ENCODE measurements at places on chromosomes 6 and 20. TPM values are rescaled to one million over a fixed set of nuclear protein-coding genes. Genes with fewer than 3 reads are reported as not detected.

DNA sequence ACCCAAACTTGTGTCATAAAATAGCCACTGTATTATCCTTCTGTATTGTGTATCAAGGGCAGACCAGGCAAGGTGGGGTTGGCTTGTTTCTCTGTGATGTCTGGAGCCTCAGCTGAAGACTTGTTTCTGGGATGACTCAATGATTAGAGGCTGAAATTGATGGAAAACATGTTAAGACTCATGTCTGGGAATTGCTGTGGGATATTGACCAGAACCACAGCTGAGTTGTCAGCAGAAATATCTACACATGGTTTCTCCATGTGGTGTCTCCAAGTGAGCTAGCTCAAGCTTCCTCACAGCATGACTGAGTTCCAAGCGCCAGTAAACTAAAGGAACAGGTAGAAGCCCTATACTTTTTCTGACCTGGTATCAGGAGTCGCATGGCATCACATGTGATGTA is 128.5 kb upstream of the SYNDIG1 start:
- no peak overlapping the region for H3K4me3 ChIP-seq
- H3K27ac ChIP-seq = no peak overlapping the region
- H3K27me3 ChIP-seq = no peaks in the 10 kb centered on the region

DNA sequence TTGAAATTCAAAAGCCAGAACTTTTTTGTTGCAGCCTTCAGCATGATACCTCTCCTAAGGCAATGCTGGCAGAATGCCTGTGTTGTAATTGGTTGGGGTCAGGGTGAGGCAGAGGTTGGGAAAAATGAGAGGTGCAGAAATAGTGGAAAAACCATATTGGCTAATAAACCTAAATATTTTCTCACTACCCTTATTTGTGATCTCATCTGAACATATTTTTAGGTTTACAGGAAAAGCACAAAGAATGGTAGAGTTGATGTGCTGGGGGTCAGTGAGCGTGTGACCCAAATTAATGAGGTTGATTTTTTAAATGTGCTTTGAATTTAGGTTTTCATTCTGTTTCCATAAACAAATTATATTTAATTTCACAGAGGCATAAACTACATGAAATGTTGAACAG is 437.3 kb downstream of the HDGFL1 start:
- H3K36me3 ChIP-seq = no peaks in the 10 kb centered on the region
- H3K4me1 ChIP-seq = no peaks in the 10 kb centered on the region

DNA sequence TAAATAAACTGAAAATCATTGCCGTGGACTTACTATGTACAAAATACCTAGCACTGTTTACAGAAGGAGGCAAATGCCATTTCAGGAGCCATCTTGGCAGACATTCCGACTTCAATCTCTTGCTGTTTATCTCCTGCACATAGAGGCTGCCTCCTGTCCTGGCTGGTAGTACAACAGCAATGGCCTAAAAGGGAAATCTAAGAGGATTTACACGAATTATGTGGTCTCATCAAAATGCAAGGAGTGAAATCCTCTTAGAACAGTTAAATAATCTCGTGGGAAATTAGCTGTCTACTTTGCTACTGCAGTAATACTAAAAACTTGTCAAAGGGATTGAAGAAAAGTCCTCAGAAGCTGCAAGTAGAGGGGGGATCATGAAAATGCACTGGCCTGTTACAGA is 82.2 kb upstream of the SLC2A12 start:
- no peak overlapping the region for H3K27ac ChIP-seq
- H3K27me3 ChIP-seq = no peaks in the 10 kb centered on the region
- H3K4me1 ChIP-seq = no peaks in the 10 kb centered on the region

DNA sequence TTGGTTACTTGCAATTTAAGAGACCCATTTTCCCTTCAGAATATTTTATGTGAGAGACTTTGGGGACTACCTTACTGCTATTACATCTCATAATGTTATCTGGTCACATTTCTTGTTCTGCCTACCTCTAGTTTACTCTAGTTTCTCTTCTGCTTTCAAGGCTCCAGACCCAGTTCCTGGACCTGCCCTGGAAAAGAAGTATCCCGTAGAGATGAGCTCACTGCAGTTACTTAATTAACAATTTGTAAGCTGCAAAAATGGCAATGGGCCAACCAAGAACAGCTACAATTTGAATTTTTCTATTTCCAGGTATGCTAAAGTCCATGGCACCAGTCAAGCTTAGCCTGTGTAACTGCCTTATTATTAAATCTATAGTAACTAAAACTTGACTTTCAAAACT is 25.0 kb downstream of the TAB2 start:
- no peaks in the 10 kb centered on the region for H3K4me1 ChIP-seq
- H3K4me3 ChIP-seq = no peak overlapping the region
- H3K36me3 ChIP-seq = no peaks in the 10 kb centered on the region
- DNase-seq = no peak
- H3K27ac ChIP-seq = no peak overlapping the region

- peaks cover 3% of the 10 kb centered on the region for H3K4me1 ChIP-seq
- H3K4me3 ChIP-seq = no peak overlapping the region
- no peak overlapping the region for H3K27ac ChIP-seq
- no peak for DNase-seq
Observed at GRCh38 chr6:144804246-144804790, 519.2 kb downstream of the UTRN start.

GRCh38 chr6:117506907-117507306 is 24.4 kb downstream of the DCBLD1 start:
- no peak overlapping the region for H3K4me3 ChIP-seq
- DNase-seq = no peak
- peaks cover 41% of the 10 kb centered on the region for H3K36me3 ChIP-seq

DNA sequence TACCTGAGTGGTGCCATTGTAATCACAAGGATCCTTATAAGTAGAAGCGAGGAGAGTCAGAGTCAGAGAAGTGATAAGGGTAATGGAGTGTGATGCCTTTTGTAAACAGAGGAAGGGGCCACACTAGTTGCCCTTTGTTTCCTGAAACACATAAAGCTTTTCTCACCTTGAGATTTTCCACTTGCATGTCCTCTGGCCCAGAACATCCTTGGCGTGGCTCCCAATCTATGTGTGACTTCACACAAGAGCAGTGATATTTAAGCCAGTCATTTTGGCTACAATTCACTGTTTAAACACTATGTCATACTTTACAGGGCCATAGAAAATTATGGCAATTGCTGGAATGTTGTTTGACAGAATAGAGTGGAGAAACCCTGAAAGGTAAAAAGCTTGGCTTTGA is 121.2 kb upstream of the BTN3A2 start:
- no peaks in the 10 kb centered on the region for H3K27me3 ChIP-seq
- no peak for DNase-seq
- no peak overlapping the region for H3K27ac ChIP-seq
- no peaks in the 10 kb centered on the region for H3K4me1 ChIP-seq
- H3K36me3 ChIP-seq = no peaks in the 10 kb centered on the region

- no peak overlapping the region for H3K4me3 ChIP-seq
- no peak overlapping the region for H3K27ac ChIP-seq
- peaks cover 2% of the 10 kb centered on the region for H3K27me3 ChIP-seq
- H3K4me1 ChIP-seq = peaks cover under 1% of the 10 kb centered on the region
- H3K36me3 ChIP-seq = no peaks in the 10 kb centered on the region
Observed at GRCh38 chr20:1846341-1846740, 48.9 kb upstream of the SIRPA start.

GRCh38 chr6:64155063-64155462 is 519.5 kb downstream of the PHF3 start:
- no peaks in the 10 kb centered on the region for H3K4me1 ChIP-seq
- no peaks in the 10 kb centered on the region for H3K27me3 ChIP-seq
- H3K36me3 ChIP-seq = no peaks in the 10 kb centered on the region

GRCh38 chr6:90126839-90127238 is 169.8 kb downstream of the BACH2 start:
- H3K27ac ChIP-seq = no peak overlapping the region
- no peaks in the 10 kb centered on the region for H3K27me3 ChIP-seq
- H3K4me1 ChIP-seq = peaks cover 19% of the 10 kb centered on the region
- no peak for DNase-seq
- no peaks in the 10 kb centered on the region for H3K36me3 ChIP-seq

DNA sequence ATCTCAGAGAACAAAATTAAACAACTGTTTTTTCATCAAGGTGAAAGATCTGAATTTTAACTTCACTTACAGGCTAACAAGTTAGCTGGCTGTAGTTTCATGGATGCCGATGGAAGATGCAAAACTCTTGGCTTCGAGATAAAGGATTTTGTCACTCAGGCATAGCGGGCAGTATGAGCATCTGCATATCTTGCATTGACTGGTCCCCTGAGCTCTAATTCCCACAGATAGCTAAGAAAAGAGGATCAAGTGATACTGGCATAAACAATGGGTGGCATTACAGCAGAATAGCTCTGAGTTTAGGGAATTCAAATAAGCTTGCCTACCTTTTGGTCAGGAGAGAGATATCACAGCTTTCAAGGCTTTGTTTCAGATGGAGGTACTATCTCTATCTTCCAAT is 1.8 kb upstream of the CLVS2 start:
- no peak for DNase-seq
- H3K4me1 ChIP-seq = no peaks in the 10 kb centered on the region
- H3K4me3 ChIP-seq = no peak overlapping the region
- H3K27me3 ChIP-seq = peaks cover 25% of the 10 kb centered on the region
- no peaks in the 10 kb centered on the region for H3K36me3 ChIP-seq

- H3K27me3 ChIP-seq = no peaks in the 10 kb centered on the region
- H3K4me3 ChIP-seq = no peak overlapping the region
- H3K27ac ChIP-seq = no peak overlapping the region
- no peak for DNase-seq
Observed at GRCh38 chr20:24118441-24119175, 130.0 kb upstream of the GGTLC1 start.

DNA sequence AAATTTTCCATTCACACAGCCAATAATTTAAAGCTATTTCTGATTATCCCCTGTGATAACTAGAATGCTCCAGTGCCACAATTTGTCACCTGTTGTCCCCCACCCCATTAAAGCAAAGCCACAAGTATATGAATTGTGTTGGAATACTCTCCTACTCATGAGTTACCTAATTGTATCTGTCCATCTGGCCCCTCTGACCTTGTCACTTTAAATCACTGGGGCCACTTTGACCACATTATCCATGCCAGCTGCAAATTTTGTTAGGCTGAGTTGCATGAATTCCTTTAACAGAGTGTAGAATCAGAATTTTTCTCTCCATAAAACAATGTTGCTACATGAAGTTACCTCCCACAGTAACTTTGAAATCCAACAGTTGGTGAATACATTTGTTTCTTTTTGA is 204.6 kb downstream of the MEI4 start:
- no peaks in the 10 kb centered on the region for H3K4me1 ChIP-seq

- no peaks in the 10 kb centered on the region for H3K27me3 ChIP-seq
- peaks cover 4% of the 10 kb centered on the region for H3K4me1 ChIP-seq
- DNase-seq = peak; percentile 71
- no peak overlapping the region for H3K4me3 ChIP-seq
- H3K36me3 ChIP-seq = no peaks in the 10 kb centered on the region
Observed at GRCh38 chr6:19333936-19334335, 503.2 kb upstream of the ID4 start.

DNA sequence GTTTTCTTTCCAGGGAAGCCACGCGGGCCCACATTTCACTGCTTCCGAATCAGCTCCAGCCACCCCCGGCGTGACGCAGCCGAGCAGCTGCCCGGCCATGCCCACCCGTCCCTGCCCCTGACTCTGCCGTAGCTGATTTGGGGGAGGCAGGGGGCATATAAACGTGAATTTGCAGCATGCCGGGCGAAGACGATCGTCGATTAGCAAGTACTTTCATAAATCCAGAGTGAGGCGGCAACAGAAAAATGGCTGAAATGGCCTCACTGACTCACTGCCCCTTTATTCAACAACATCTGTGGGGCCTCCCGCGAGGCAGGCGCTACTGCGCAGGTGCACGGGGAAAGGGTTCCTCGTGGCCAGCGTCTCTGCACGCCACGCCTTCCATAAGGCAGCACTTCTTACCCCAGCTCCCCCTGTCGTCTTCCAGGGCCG is 118.0 kb downstream of the DLL1 start:
- H3K4me1 ChIP-seq = no peaks in the 10 kb centered on the region
- no peaks in the 10 kb centered on the region for H3K36me3 ChIP-seq
- H3K27ac ChIP-seq = no peak overlapping the region
- DNase-seq = no peak
- H3K4me3 ChIP-seq = no peak overlapping the region
- no peaks in the 10 kb centered on the region for H3K27me3 ChIP-seq

DNA sequence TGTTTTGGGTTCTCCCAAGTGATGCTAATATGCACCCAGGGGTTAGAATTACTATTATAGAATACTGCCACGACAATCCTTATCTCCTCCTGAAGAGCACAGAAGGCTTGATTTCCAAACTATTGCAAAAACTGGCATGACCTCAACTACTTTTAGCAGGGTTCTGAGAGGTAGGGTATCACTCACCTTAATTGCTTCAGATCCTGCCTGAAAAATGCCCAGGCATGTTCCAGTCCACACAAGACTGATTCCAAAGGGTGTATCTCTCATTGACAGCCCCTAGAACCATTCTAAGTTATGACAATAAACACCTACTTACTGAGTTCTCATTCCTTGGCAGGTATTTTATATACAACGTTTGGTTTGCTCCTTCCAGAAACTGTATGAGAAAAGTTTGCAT is 5.0 kb upstream of the DSE start:
- DNase-seq = no peak
- no peak overlapping the region for H3K27ac ChIP-seq
- H3K4me1 ChIP-seq = peaks cover 11% of the 10 kb centered on the region
- no peaks in the 10 kb centered on the region for H3K27me3 ChIP-seq
- no peaks in the 10 kb centered on the region for H3K36me3 ChIP-seq
- H3K4me3 ChIP-seq = no peak overlapping the region

GRCh38 chr20:32610472-32611218 is 25.5 kb upstream of the NOL4L start:
- peaks cover 12% of the 10 kb centered on the region for H3K27me3 ChIP-seq
- H3K4me1 ChIP-seq = no peaks in the 10 kb centered on the region
- H3K27ac ChIP-seq = no peak overlapping the region
- no peak overlapping the region for H3K4me3 ChIP-seq
- no peak for DNase-seq

Gene OGFRL1
- total RNA-seq = 32.4 TPM

Gene CRNKL1
- 20.2 TPM for total RNA-seq

Gene MCHR2
- total RNA-seq = not detected

Gene CDH26
- total RNA-seq = 0.34 TPM

Gene MDFI
- total RNA-seq = 144 TPM

Gene RNF144B
- 7.2 TPM for total RNA-seq

Gene TGM3
- total RNA-seq = not detected

Gene HMGN4
- 49.4 TPM for total RNA-seq

Gene KAT14
- total RNA-seq = 8.4 TPM
